ENCODE measurements at places on chromosomes 6 and 20.

- DNase-seq = no peak
These were observed 161.1 kb downstream of the DLL1 start for GRCh38 chr6:170129691-170130171.

- no peak for DNase-seq
These were observed 119.2 kb downstream of the ANKRD60 start for GRCh38 chr20:58109126-58109880.

GRCh38 chr6:124132256-124132655, 328.6 kb downstream of the NKAIN2 start:
- DNase-seq = no peak

DNA sequence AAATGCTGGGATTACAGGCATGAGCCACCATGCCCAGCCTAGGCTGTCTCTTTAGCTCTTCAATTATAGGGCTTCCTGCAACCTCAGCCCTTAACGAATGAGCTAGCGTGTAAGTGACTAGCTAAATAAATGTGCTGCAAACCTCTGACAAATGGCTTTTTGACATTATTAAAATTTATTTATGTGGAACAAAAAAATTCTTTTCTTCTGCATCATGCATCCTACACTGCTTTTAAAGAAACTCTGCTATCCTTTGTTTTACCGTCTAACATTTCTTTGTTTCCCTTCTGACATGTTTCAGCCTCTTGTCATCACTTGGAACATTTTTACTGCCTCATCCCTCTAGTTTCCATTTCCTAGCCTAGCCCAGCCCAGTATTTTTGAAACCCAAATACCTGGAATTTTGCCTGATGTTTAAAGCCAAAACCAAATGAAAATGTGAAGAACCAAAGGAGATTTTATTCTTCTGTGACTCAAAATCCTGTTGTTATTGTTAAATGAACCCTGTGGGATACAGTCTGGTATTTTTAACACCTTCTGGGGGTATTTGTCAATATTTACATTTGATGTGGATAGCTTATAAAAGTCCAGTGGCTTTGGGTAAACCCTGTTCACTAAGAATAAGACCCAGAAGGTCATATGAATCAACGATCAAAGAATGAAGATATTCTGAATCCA, 9.5 kb downstream of the NT5E start:
- DNase-seq = no peak

DNA sequence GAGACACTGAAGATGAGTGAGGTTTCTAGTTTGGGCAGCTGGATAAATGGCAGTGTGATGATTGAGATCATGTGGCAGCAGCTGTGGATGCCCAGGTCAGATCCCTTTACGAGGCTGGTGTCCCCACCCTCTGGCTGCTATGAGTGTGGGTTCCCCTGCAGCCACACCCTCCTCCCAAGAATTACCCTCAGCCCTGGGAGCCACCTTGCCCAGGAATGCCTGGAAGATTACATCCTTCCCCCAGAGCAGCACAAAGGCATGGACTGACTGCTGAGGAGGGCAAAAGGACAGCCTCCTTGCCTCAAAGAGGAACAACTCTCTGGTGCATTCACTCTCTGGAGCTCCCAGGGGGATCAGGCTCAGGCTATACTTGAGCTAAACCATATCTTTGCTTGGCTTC, 15.0 kb upstream of the PKHD1 start:
- no peak for DNase-seq

- DNase-seq = no peak
These were observed 153.2 kb downstream of the MAFB start for GRCh38 chr20:40535816-40536215.

GRCh38 chr6:148700047-148700715, 46.6 kb upstream of the UST start:
- DNase-seq = no peak

DNA sequence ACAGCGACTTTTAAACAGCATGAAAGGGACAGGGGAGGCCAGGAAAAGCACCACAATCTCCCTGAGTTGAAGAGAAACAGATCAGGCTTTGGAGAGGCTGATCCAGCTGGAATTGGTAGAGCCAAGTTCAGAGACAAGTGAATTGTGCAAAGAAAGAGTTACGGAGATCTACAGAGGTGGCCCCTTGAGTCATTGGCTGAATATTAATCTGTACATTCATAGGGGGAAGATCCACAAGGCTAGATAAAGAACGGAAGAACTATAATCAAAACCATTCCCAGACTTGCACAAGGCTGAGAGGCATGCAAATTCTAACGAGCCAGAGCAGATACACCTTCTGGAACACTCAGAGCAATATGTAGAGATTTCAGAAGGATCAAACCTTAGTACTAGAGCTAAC, 14.2 kb upstream of the FOXQ1 start:
- DNase-seq = no peak

GRCh38 chr6:3740551-3741476, 10.7 kb downstream of the PXDC1 start:
- no peak for DNase-seq

DNA sequence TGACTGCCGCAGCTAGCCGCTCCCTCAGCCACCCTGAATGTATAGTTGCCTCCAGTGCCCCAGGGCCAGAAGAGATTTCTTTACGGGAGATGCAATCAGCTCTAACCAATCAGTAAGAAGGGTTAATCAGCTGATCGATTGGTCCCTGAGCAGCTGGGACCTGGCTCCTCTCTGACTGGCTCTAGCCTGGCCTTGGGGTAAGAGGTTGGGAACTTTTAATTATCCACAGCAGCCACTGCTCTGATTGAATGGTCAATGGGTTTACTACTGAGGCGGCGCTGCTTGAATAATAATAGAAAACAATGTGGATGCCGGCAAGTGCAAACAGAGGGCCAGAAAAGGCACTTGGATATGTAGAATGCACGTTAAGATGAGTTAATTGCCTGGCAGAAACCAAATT, 99.8 kb downstream of the TFAP2A start:
- no peak for DNase-seq

GRCh38 chr6:75267461-75267860, 17.1 kb downstream of the TMEM30A start:
- DNase-seq = no peak

DNA sequence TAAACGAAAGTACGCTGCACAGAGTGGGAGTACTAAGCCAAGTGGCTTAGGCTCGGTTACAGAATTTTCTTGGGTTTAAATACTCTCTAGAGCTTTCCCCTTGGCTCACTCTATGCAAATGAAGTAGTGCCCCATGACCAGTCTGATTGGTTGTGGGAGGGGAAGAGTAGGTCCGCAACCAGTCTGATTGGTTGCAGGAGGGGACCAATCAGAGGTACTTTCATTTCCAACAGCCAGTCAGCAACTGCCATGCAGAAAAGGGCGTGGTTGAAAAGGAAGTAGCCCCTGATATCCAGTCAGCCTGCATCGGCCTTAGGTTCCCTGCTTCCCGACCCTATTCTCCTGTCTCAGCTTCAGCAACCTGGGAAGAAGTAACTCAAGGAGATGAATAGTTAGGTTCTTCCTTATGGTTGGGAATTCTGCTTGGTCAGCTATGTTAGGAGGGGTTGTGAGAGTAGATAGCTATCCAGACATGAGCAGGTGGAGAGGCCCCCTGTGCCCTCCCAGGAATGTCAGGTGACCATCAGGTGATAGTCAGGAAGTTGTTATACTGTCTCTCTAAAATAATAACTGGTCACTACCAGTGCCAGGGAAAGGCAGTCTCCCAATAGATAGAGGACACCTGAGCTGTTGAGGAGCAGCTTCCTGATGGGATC, 57.4 kb downstream of the FARS2 start:
- no peak for DNase-seq

- no peak for DNase-seq
These were observed 87.1 kb upstream of the SCGN start for GRCh38 chr6:25564943-25565342.

DNA sequence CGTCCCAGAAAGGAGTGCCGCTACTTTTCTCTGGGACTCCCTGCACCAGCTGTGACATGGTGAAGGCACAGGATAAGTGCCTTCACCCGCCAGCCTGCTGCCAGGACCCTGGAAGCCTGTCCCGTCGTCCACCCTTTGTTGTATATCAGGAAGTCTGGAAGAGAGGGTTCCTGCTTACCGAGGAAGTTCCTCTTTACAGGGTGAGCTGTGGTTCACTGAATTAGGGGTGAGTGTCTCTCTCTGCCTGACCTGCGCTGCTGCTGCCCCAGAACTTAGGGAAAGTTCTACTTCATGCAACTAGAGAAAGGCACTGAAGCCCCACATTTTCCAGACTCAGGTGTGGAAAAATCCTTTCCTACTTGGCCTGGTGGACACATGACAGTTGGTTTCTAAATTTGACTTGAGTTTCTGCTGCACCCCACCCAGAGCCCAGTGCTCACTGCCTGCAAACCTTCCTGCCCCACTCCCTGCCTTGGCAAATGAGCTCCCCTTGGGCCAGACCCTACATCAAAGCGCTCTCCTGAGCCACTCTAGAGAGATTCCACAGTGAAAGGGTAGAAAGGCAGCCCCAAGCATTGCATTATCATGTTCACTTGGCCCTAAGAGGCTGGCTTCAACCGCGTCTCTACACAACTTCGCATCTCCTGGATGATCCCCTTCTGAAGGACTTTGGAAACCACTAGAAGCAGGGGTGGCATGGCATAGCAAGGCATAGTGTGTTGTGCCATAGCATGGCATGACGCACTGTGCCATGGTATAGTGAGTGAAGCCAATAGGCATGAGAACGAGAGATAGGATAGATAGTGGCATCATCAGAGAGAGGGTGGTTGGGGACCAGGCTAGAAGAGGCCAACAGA, 215.8 kb upstream of the CDYL start:
- no peak for DNase-seq

- no peak for DNase-seq
These were observed 9.6 kb downstream of the SLC35A1 start for GRCh38 chr6:87482366-87482765.

- no peak for DNase-seq
These were observed 79.6 kb downstream of the CDH22 start for GRCh38 chr20:46228670-46229069.

GRCh38 chr6:11848852-11849731, 70.5 kb upstream of the ADTRP start:
- no peak for DNase-seq

GRCh38 chr6:148578837-148579565, 167.8 kb upstream of the UST start:
- no peak for DNase-seq

DNA sequence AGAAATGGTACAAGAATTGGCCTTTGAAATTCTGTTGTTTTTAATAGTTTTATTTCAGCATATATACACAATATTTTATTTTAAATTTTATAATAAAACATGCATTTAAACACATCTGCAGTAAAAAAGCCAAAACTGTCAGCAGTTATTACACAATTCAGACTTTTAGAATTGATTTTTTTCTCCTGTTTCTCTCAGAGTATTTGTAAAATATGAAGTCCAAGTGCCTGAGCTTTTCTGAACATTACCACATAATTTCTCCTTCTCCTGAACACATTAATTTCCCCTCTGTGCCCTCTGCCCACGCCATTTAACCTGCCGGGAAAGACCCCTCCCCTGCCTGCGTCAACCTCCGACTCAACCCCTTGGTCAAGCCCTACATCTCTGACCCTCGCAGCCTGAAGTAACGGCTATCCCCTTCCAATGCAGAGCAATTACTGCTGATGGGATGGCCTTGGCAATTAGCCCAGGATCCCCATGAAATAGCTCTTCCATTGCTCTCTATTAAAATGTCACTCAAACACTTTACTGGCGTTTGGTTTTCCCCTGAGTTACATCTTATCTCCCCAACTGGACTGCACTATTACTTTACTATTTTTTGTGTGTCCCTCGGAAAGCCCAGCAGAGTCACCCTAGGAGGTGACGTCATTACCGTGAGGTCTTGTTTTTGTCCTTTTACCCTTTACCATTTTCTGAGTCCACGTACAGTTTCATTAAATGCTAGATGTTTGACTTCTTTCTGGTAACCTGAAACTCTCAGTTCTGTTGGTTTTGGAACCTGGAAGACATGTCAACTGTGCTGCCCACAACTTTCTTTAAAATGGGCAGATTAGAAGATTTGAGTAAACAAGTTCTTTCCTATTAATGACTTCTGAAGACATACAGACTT, 146.7 kb upstream of the TAB2 start:
- DNase-seq = no peak

DNA sequence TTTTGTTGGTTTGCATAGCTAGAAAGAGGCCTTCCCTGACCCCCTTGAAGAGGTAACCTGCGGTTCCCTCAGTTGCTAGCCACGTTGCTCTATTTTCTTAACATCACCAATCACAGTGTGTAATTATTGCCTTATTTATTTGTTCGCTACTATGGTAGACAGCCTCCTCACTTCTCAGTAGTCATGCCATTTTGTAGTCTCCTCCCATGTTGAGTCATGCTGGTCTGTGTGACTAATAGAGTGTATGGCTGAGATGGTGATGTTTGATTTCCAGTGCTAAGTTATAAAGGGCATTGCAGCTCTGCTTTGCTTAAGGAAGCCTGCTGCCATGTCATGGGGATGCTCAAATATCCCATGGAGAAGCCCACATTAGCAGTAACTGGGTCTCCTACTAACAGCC, 236.6 kb upstream of the CHD6 start:
- DNase-seq = no peak

DNA sequence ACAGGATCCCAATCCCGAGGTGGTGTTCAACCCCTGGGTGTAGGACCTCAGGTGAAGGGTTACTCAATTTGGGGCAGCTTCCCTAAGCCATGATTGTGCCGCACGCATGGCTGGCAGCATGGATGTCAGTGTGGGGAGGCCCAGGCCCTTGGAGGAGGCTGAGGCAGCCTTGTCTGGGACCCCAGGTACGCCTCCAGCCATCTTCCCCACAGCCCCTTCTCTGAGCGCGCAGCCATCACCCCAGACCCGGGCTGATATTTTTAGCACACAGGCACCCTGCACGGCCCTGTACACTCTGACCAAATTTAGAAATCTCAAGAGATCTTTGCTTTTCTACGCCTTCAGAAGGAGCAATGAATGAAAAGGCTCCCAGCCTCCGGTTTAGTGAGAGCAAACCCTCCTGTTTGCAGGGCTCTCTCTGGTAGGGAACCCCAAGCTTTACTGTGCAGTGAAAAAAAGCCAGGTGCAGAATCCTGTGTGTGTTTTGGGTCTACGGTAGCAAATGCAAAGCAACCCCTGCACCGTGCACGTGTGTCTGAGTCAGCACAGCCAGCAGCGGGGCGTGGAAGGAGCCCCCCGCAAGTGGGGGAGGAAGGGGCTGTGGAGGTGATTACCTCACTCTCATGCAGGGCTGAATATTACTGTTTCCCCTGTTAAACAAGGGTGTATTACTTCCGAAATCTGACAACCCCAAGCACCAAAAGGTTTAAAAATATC, 44.3 kb downstream of the CTCFL start:
- DNase-seq = no peak

DNA sequence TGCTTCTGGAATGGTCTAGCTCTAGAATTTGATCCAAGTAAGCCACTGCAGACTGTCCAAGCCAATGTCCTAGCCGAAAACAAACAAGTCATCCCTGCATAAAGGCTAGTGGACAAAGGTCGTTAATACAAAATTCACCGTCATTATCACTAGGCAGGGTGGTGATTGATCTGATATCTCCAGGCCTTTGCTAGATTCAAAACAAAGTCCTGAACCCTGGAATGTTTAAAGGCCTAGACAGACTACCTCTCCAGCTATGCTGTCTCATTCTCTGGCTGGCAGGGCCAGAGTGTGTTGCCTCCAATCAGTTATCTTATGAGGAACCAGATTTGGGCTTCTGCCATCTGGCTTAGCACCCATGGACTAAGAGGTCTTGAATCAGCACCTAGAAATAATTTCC, 38.3 kb downstream of the MAP7 start:
- no peak for DNase-seq

- DNase-seq = no peak
These were observed 25.2 kb upstream of the C20orf204 start for GRCh38 chr20:64010711-64011237.

GRCh38 chr6:131657630-131658111, 20.6 kb downstream of the ENPP3 start:
- DNase-seq = no peak

Measured in CD8-positive, alpha-beta T cell (primary cell).